Astrocyte (in vitro differentiated cells and primary cell): ENCODE measurements at places on chromosomes 16 and 17. TPM values are rescaled to one million over a fixed set of nuclear protein-coding genes. Genes with fewer than 3 reads are reported as not detected.
A peak's percentile ranks its signal among the peaks of the same experiment; 100 is the strongest.

The OTOP3 gene
- not detected in 2 replicates for total RNA-seq

- H3K4me3 ChIP-seq: no peak overlapping the region
- H3K4me1 ChIP-seq: peaks cover 35% of the 10 kb centered on the region
- H3K27me3 ChIP-seq: no peaks in the 10 kb centered on the region
- H3K36me3 ChIP-seq: peaks cover 3% of the 10 kb centered on the region
- peak; percentile 75 for DNase-seq
These were observed 2.0 kb downstream of the OVCA2 start for GRCh38 chr17:2043785-2044184.

DNA sequence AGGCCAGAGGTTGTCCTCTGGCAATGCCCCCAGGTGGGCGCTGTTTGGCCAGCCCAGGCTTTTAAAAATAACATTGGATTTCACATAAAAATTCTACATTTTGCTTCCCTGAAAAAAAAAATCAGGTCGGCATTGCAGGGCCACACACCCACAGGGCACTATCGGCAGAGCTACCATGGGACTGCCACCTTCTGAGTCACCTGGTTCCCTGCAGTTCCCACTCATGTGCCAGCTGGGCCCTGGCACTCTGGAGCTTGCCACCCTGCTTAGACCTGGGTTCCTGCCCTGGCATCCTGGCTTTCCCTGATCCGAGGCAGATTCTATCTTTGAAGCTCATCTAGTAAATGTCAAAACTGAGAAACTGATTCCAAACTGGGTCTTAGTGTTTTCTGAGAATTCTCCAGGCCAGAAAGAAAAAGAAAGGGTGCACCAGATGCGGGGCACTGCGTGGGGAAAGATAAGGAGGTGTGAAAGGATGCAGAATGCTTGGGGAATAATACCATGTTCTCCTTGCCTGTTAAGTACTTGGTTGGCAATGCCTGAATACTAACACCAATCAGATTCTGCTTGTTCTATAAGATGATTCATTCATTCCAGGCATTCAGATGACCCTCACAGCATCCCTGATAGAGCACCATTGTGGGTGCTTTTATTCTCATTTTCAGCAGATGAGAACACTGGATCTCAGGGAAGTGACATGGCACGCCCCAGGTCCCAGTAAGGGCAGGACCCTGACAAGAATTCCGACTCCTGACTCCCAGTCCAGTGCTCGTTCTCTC lies 51.8 kb downstream of the RAI1 start:
- DNase-seq: peak; percentile 88
- H3K27ac ChIP-seq: peak overlapping the region; percentile 47
- H3K36me3 ChIP-seq: no peaks in the 10 kb centered on the region
- H3K4me1 ChIP-seq: peaks cover 28% of the 10 kb centered on the region
- H3K27me3 ChIP-seq: no peaks in the 10 kb centered on the region
- H3K4me3 ChIP-seq: no peak overlapping the region

GRCh38 chr17:9538626-9539025 lies 37.0 kb downstream of the STX8 start:
- H3K36me3 ChIP-seq: no peaks in the 10 kb centered on the region
- H3K4me3 ChIP-seq: no peak overlapping the region
- DNase-seq: no peak
- H3K4me1 ChIP-seq: no peaks in the 10 kb centered on the region
- no peak overlapping the region for H3K27ac ChIP-seq

- no peak for DNase-seq
- H3K4me3 ChIP-seq: no peak overlapping the region
- H3K27ac ChIP-seq: no peak overlapping the region
- H3K27me3 ChIP-seq: no peaks in the 10 kb centered on the region
These were observed 16.5 kb downstream of the TSPOAP1 start for GRCh38 chr17:58312021-58312630.

- H3K27ac ChIP-seq: no peak overlapping the region
- H3K27me3 ChIP-seq: no peaks in the 10 kb centered on the region
- H3K4me1 ChIP-seq: peaks cover 17% of the 10 kb centered on the region
- DNase-seq: no peak
These were observed 21.5 kb downstream of the SLC7A6OS start for GRCh38 chr16:68289202-68289601.

The ADGRG1 gene
- 13.6 and 13.9 TPM in 2 replicates for total RNA-seq

DNA sequence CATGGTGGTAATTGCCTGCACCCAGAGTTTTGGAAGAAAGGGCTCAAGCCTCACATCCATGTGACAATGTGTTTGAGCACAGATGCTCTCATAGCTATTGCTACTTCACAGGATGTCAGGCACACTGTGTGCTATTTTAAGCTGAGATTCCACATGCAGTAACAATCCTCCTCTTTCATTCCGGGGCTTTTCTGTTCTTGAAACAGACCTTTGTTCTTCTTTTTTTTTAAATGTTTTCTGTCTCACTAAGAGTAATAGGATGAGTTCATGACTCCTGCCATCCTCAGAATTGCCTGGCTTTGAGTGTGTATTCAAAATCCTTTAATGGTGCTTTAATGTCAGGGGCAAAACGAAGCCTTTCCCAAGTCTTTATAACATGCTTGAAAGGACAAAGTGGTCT lies 198.9 kb downstream of the ABCC12 start:
- no peaks in the 10 kb centered on the region for H3K4me1 ChIP-seq
- no peaks in the 10 kb centered on the region for H3K27me3 ChIP-seq
- no peaks in the 10 kb centered on the region for H3K36me3 ChIP-seq

The G6PC1 gene
- not detected in 2 replicates for total RNA-seq

DNA sequence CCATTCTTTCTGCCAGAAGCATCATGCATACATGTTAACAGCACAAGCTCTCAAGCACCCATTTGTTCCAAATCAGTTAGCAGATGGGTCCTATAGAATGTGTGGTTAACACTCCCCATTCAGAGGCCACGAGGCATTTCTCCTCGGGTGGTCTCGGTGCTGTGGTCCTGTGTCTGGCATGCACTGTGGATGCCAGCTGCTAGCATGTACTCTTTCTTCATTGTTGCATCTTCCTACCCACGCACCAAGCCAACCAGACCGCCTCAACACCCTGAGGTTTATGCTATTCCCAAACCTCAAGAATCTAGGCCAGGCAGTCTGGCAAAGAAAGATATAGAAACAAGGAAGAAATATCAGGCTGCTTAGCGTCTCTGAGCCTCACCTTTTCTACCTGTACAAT lies 27.8 kb upstream of the MRTFB start:
- no peaks in the 10 kb centered on the region for H3K27me3 ChIP-seq
- H3K36me3 ChIP-seq: no peaks in the 10 kb centered on the region
- DNase-seq: no peak
- H3K4me3 ChIP-seq: no peak overlapping the region

The GRIN2A gene
- total RNA-seq: 0.53 and 0.68 TPM in 2 replicates
